ENCODE measurements at places on chromosomes 5 and 9.

GRCh38 chr9:17082343-17083064 is 52.3 kb upstream of the CNTLN start:
- DNase-seq, result no peak

DNA sequence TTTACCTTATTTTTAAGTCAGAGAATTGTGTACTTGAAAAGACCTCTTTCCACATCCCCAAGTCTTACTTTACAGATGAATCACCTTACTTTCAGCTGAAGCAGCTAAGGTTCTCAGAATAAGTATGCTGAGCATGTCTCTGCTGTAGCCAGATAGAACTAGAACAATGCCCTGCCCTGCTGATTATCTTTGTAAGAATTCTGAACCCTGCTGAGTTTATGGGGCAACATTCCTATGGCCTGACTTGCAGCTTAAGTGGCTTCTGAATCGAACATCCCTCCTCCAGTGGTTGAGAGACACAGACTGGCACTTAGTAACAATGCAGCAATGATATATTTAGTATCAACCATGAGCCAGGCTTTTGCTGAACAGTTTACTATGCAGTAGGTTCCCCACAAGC is 592.0 kb upstream of the WWC1 start:
- no peak for DNase-seq

DNA sequence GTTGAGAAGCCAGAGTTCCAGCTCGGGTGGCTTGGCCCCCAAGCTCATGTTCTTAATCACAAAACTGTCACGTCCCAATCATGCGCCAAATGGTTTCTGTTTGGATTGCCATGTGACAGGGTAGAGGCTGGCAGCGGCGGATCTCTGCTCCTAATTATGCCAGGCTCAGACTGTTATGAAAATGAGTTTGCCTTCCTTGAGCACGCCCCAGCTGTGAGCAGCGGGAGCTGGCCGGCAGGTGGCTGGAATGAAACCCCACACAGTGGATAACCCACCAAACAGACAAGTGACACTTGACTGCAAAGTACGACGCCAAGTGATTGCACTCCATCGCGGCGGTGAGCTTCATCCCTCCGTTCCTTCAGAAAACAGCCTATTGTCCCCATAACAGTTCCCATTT is 75.4 kb downstream of the CFAP77 start:
- DNase-seq, result no peak

GRCh38 chr9:110410961-110411360 is 73.3 kb upstream of the TXNDC8 start:
- DNase-seq, result no peak
